Suppressor macrophage (primary cell): ENCODE measurements at places on chromosomes 4 and X.
A peak's percentile ranks its signal among the peaks of the same experiment; 100 is the strongest.

GRCh38 chr4:139913398-139913990, 240.5 kb downstream of the MAML3 start:
- no peak for DNase-seq

DNA sequence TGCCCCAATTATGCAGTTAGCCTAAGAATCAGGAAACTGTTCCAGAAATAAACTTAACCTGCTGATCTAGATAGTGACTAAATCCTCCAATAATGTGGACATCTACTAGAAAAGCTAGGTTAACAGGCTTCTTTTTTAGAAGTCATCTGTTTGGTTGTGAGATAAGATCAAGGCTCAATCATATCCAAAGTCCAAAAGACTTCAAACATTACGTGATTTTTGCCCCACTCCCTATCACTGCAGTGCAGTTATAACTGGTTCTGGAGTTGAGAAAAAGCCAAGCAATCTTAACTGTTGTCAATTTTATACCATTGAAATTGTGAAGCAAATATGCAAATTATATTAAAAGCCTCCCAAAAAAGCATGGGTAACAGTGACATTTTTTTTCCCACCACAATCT, 781.4 kb downstream of the KLHL13 start:
- no peak for DNase-seq

DNA sequence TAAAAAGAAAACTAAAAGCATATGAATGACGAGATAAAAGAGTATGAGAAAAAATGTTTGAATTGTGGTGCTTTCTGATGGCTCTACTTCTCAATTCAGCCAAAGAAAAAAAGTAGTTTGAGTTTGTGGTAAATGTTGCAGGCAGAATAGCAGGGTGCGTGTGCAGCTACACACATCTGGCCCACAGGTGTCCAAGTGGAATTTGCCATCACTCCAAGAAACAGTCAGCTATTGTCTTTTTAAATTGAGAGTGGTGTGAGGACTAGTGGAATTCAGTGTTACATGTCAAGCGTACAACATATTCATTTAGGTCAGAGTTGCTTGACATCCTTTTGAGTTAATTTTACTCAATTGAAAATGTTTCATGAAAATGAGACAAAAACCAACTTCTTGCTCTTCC, 424.8 kb upstream of the MAD2L1 start:
- DNase-seq, result no peak

- DNase-seq, result no peak
Observed at GRCh38 chr4:3407171-3407771, 34.5 kb upstream of the HGFAC start.

- no peak for DNase-seq
Observed at GRCh38 chrX:14027036-14027435, 2.7 kb downstream of the GEMIN8 start.

DNA sequence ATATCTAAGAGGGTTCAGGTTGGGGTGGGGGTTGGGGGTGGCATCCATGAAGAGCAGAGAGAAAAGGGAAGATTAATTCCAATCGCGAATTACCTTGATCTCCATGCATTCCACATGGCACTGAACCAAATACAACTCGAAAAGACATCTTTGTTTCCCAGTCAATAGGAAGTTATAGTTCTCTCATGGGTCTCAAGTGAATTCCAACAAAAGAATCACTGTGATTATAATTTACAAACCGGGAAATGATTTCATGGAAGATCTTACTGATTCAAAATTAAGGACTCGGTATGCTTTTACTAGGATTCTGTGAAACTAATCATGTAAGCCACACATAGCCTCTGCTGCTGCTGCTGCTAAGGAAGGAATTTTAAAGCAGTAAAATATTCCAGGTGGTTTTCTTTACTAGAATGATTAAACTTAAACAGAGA, 26.6 kb upstream of the AMELX start:
- no peak for DNase-seq

- peak; percentile 42 for DNase-seq
Observed at GRCh38 chr4:11427121-11427996, 1.3 kb downstream of the HS3ST1 start.

- no peak for DNase-seq
Observed at GRCh38 chrX:30615229-30615628, 37.7 kb upstream of the TASL start.
